ENCODE measurements at places on chromosomes 6 and 20.

DNA sequence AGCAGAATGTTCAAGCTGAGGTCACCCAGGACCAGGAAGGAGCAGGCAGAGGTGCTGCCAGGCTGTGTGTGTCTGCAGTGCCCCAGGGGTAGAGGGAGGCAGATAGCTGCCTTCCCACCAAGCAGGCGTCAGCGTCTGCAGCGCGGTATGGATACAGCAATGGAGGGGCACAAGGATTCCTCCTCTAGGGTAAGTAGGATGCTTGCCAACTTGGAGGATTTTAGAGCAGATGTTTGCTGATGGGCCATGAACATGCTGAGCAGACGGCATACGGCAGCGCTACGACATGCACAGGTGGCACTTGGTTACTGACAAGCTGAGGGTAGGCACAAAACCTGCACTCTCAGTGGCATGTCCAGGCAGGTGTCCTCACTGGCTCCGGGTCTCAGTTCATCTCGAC is 48.1 kb downstream of the PSMG4 start:
- DNase-seq: no peak

DNA sequence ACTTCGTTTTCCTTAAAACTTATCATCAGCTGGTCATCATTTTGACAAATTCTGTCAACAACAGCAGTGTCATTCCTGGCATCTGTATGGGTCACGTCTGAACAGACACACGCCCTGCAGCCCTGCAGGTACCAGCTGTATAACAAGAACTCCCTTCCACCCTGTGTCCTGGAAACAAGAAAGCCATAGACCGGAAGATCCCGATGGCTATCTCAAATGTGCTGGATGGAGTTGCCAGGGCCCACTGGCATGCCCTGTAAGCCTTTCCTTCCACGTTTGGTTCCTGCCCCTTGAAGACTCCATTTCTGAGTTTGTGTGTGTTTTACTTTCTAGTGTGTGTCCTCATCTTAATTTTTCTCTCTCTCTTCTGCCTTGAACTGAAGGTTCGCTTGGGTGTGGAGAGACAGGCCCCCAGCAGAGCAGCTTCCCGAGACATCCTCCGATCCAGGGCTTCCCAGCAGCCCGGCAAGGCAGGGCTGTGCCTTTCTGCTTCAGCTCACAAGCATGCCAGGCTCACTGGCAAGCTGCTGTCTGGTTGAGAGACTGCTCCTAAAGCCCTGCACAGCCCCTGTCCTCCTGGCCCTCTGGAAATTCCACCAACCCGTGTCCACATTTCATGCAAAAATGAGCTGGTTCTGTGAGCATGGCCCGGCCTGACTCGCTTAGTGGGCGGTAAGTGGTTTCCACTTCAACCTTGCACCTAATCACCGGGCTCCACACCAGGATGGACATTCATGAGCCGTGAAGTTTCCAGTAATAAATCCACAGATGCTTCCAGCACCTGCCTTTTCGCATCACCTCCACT is 8.7 kb downstream of the GFRA4 start:
- no peak for DNase-seq

DNA sequence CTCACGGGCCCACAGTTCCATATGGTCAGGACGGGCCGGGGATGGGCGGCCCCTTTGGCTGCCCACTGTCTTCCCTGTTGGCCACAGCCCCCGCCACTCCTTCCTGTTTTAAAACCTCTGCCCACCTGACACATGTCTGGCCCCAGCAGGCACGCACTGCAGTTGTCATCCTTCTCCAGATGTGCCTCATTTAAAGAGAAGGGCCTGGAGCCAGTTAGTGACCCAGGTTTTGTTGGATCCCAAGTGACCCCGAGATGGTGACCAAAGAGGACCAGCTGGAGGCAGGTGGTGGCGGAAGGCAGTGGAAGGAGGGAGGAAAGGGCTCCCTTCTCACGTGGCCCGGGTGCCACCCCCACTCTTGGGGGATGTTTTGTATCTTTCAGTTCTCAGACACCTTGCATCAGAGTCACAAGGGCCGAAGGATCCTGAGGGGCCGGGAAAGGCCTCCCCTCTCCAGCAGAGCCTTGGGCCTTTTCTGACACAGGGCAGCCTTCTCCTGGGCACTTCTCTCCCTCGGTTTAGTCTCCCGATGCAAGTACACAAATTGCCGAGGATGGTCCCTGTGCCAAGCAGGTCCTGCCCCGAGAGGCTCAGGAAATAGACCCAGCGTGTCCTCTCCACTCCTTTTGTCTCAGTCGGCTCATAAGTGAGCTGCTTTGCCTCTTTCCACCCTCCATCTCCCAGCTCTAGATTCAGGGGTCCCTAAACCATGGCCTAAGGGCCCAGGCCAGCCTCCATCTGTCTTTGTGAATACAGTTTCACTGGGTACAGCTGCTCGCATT is 117.6 kb downstream of the SULF2 start:
- DNase-seq: no peak

GRCh38 chr20:37690626-37691369 is 3.0 kb upstream of the CTNNBL1 start:
- DNase-seq: no peak

DNA sequence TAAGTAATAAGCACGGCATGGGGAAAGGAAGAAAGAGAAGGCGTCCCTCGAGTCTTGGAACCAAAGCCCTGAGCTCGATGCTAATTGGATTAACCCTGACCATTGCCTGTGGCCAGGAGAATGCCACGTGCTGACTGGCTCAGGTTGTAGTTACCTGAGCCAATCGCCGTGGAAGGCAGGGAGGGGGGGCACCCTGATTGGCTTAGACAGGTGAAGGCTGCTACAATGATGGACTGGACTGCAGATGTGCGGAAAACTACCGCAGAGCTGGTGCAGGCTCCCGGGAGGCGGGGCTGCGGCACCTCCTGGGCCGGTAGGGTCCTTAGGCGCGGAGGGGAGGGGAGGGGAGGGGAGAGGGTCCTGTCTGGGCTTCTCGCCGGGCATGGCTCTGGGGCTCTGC is 121.3 kb downstream of the TFAP2C start:
- no peak for DNase-seq

GRCh38 chr6:138815797-138816528 is 20.1 kb downstream of the ECT2L start:
- DNase-seq: no peak

GRCh38 chr6:103273048-103273447 is 1586.7 kb downstream of the HACE1 start:
- no peak for DNase-seq

DNA sequence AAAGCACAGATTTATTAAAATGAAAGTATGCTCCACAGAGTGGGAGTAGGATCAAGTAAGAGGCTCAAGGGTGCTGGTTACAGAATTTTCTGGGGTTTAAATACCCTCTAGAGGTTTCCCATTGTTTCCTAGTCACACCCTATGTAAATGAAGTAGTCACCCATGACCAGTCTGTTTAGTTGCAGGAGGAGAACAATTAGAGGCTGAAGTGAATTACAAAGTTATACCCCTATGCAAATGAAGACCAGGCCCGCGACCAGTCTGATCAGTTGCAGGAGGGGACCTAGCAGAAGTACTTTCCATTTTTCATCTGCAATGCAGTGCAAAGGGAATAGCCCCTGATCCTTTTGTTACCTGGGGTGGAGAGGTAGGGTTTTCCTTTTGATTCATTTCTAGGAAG is 11.8 kb upstream of the FILIP1 start:
- no peak for DNase-seq

GRCh38 chr20:32474009-32474716 is 111.0 kb downstream of the NOL4L start:
- no peak for DNase-seq

DNA sequence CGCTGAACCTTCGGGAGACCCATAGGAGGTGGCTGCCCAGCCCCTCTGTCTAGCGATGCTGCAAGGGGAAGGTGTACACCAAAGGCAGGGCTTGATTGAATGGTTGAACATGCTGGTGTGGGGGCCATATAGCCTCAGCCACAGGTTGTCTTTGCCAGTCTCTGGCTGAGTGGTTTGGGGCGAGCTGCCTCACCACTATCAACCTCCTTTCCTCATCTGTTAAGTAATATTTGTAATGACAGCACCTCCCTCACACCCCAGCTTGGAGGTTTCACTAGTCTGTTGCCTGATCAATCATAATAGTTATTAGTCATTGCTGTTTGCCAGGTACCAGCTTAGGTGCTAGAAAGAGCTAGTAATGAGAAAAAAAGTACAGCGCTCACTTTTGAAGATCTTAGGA is 11.8 kb upstream of the ZNF831 start:
- no peak for DNase-seq

DNA sequence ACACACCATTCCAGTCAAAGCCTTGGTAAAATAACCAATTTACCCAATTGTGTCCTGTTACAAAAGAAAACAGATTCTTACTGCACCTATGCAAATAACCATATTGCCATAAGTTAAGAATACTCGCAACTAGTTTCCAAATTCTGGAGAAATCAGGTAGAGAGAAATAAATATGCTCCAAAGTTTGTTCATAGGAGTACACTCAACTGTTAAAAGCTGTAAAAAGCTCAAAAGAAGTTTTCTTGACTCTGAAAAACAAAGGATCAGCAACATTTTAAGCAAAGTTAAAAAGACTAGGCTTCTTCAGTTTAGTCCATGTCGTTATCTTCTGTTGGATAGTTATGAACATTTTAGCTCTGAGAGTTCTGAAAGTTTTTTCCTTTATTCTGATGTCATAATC is 48.0 kb downstream of the CEP85L start:
- DNase-seq: no peak

DNA sequence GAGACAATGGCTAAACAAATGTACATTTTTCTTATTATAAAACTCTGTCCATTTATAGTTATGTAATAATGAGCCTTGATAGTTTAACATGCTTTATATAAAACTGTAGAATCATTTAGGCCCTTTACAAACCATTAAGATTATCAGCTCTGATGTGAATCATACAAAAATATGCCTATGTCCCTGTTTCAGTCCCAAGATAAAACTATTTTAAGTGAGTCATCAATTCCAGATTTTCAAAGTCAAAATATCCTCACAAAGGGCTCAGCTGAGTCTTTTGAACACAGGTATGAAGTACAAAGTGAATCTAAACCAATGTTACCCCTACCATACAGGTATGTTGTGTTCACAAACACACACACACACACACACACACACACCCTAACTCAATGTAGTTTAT is 88.0 kb downstream of the PTPRK start:
- no peak for DNase-seq

DNA sequence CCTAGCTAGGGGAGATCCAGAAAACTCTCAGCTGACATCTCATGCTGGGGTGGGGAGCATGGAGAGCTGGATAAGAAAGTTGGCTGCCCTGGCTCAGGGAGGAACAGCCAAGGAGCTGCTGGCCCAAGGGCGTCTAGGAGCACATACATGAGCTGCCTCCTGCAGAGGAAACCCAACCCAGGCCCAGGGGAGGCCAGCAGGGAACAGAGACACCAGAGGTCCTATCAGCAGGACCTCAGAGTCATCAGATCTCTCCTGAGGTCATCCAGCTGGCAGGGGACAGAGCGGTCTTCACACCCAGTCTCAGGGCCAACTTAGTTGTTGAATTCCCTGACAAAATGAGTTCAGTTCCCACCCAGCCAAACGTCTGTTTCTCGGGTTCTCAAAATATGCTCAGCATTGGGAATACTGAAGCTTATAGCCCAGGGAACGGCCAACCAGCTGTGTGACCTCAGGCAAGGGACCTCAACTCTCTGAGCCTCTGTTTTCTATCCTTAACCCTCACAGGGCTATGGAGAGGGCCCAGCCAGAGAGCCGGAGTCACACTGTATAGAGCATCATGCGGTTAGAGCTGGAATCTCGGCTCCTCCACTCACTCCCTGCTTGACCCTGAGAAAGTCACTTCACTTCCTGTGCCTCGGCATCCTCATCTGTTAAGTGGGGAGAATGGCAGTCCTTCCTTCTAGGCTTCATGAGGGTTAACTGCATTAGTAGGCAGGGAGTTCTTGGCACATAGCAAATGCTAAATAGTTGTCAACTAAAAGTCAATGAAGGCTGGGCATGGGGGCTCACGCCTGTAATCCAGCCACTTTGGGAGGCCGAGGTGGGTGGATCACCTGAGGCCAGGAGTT is 13.8 kb downstream of the ADA start:
- no peak for DNase-seq

DNA sequence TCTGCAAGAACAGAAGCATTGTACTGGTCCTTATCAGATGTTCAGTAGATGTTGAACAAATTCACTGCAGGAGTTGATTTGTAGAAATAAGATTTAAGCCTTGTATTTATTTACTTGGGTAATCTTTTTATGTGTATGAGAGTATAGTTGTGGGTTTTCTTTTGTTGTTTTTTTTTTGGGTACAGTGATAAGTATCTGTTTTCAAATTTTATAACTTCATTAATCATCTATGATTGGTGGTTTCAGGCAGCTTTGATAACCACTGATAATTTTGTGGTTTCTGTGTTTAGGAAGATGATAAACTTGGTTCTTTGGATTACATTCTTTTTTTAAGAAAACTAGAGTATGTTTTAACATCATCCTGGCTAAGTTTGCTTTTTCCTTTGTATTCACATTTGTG is 2.8 kb downstream of the AFDN start:
- no peak for DNase-seq

DNA sequence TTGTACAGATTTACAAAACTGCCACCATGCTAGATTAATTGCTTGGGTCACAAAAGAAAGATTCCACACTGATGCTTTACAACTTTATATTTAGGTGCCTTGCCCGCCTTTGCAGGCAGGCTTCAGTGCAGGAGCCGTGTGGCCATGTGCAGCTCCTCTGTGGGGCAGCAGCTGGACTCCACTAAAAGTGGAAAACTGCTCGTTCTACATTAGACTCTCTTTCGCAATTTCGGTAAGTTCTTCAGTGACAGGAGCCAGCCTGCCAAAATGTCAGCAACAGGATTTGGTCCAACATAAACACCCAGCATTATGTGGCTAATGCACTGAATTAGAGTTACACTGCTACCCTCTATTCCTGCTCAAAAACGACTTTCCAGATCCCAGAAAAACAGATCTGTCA is 174.4 kb upstream of the KCNK16 start:
- DNase-seq: no peak

DNA sequence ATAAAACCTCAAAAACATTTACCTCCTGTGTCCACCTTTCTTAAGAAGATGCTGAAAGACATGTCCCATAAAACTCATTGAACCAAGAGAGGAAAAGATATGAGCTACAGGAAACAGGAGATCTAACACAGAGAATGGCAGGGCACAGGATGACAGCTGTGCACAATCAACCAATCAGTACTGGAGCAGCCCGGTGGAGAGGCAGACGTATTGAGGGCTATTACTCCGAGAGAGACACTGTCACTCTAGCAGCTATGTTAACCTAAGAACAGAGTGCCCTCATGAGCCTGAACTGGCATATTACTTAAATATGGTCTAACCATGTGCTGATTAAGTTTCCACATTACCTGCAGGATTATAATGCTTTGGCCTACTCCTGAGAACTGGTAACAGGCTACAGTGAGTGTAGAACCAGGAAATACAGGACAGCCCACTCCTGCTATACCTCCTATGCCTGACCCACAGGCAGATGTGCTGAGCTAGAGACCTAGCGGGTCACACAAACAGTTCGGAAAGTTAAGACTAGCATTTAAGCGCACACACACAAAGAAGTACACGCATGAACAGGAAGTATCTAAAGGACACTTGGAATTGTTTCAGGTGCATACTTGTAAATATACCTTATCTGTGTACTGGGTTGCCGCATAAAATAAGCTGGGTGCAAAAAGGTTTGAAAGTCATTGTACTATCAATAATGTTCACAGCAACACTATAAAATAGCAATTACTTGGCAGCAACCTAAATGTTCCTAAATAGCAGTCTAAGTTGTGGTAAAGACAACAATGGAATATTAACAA is 199.3 kb upstream of the SHLD1 start:
- no peak for DNase-seq
